ENCODE measurements at places on chromosomes 7 and 10. TPM values are rescaled to one million over a fixed set of nuclear protein-coding genes. Genes with fewer than 3 reads are reported as not detected.

The BLNK gene
- not detected for total RNA-seq

GRCh38 chr7:105996860-105997737, 34.0 kb downstream of the CDHR3 start:
- no peak for DNase-seq

- DNase-seq, result no peak
Measured at GRCh38 chr7:101985057-101985902, 167.9 kb downstream of the CUX1 start.

GRCh38 chr7:124550036-124550435, 215.6 kb downstream of the GPR37 start:
- no peak for DNase-seq

GRCh38 chr10:48205918-48206317, 68.6 kb downstream of the FRMPD2 start:
- DNase-seq, result no peak

DNA sequence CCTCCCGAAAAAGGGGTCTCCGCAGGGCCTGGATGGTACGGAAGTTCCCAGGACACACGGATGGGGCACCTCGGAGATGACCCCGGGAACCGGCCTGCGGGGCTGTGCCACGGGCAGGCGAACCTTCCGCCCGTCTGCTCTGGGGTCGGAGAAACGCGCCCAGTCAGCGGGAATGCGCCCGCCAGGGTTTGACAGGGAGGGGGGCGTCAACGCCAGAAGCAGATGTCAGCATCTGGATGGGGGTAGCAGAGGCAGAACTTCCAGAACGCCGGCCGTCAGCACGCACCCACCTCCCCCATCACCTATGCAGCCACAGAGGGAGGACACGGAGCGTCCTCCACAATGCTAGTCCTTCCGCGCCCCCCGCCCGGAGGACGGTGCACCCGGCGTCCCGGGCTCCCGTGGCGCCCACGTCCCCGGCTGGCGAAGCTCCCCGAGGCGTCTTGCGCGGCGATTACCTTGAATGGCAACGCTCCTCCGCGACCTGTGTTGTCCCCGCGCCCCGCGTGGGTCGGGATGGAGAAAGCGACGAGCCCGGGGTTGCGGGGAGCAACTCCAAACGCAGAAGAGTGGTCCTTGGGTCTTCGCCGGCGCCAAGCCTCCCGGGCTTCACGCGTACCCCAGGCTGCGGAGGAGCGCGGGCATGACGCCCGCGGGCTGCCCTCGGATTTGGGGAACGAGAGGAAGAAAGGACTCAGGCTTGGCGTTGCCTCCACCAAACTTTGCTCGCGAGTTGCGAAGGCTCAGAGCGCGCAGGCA, 561 bp downstream of the FGFR2 start:
- no peak for DNase-seq

DNA sequence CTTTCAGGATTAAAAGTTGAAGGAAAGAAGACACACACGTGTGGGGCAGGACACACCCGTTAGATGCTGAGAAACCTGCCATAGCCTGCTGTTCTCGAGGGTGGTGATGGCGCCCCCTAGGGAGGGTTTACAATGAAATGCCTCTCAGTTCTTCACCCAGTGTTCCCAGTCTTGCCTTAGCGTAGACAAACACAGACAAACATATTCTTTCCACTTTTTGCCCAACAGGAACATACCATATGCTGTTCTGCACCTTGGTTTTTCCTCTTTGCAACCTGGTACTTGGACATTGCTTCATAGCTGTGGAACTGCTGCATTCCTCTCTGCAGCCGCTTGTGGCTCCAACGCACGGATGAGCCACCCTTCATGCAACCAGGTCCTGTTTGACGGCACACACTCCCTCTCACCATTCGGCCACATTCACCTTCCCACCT, 23.3 kb upstream of the HSPA12A start:
- peak; percentile 69 for DNase-seq

DNA sequence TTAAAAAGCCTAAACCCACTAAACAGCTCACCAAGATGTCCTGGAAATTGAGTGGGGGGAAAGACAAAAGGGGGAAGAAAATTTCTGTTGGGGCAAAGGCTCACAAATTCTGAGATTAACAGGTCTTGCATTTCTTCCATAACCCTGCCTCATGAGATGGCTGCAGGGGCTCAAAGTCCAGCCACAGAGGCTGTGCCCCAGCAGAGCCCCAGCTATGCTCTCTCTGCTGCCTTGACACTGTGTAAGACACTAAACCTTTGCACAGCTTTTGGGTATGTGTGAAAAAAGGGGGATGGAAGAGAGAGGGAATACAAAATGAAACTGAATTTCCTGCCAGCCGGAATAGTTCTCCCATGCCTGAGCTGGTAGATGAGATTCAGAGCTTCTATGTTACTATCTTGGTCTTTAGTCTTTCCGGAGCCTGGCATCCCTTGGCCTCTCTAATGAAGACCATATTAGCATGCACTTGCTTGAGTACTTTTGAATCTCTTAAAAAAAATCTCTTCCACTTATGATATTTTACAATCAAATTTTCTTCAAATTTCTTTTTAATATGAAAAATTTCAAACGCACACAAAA, 240.0 kb upstream of the IMMP2L start:
- no peak for DNase-seq

DNA sequence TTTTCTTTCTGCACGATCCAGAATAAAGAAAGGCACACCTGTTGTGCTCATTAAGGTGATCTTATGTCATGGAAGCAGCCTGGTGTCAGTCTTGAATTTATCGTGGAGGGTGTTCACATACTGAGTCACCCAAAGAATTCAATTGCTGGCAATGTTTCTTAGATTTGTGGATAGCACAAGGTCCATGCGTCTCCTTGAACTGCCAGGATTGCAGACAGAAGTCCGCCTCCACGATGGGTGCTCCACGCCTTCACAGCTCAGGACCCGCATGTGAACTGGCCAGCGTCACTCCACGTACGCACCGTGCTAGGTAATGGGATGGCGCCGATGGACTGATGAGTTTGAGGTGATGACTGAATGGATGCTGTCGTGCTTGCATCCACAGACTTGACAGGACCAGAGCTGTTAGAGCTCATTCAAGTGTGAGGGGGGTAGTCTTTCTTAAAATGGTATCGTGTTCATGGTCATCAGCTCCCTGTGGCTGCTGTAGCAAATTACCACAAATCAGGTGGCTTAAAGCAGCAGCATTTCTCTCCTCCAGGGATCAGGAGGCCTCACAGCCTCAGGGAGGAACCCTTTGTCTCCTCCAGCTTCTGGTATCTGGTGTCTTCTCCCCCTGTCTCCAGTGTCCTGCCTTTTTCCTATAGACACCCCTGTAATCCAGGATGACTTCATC, 65.4 kb upstream of the DNAJB6 start:
- no peak for DNase-seq

The TMEM213 gene
- not detected for total RNA-seq

- no peak for DNase-seq
Measured at GRCh38 chr7:13257661-13258060, 570.2 kb downstream of the ARL4A start.

DNA sequence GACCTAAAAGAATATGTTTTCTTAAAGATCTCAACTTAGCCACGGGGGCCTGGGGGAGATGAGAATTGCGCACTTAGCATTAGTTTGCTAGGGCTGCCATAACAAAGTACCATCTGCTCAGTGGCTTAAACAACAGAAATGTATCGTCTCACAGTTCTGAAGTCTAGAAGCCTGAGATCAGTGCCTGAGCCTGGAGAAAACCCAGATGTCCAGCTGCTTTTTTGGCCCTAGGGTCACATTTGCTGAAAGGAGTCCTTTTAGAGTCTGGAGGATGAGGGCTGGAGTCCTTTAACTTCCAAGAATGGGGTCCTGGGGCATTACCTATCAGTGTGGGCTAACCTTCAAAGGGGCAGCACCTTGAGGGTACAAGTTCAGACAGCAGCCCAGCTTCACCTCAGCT, 48.2 kb downstream of the SMURF1 start:
- no peak for DNase-seq

GRCh38 chr10:7192061-7192460, 218.8 kb downstream of the SFMBT2 start:
- no peak for DNase-seq

GRCh38 chr10:44706745-44707144, 204.4 kb upstream of the TMEM72 start:
- no peak for DNase-seq

GRCh38 chr7:156659961-156660360, 19.4 kb downstream of the RNF32 start:
- DNase-seq, result no peak

The NEUROD6 gene
- total RNA-seq, result not detected

The DNAH11 gene
- 4.3 TPM for total RNA-seq

The DUSP5 gene
- total RNA-seq, result 60.9 TPM

- peak; percentile 61 for DNase-seq
Measured at GRCh38 chr7:37833107-37833817, 15.1 kb upstream of the NME8 start.

The TFR2 gene
- total RNA-seq, result 10.1 TPM

DNA sequence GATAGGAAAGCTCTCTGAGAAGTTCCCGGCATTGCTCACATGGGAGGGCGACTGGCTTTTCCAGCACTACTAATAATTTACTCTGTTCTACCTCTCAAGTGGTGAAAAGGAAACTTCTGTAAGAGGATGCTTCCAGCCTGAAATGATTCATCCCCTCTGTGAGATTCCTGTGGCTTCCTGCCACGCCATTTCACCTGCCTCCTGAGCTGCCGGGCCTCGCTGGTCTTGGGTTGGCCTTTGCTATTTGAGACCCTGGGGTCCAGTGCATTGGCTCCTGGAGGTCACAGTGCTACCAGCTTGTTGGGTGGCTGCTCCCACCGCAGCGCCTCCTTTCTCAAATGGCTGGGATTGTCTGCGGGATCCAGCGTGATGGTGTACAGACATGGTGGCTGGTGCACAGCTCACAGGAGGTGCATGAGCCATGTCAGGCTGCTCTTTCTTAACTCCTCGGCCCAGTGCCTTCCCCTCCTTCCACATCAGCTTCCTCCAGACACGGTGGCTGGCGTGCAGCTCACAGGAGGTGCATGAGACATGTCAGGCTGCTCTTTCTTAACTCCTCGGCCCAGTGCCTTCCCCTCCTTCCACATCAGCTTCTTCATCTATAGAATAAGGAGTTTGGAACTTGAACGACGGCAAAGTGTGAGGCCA, 42.9 kb upstream of the PCBD1 start:
- DNase-seq, result no peak

- no peak for DNase-seq
Measured at GRCh38 chr7:43517464-43517863, 65.4 kb upstream of the STK17A start.

The UPK3B gene
- total RNA-seq, result 0.46 TPM

GRCh38 chr7:104900525-104901239, 113.3 kb upstream of the KMT2E start:
- DNase-seq, result no peak

DNA sequence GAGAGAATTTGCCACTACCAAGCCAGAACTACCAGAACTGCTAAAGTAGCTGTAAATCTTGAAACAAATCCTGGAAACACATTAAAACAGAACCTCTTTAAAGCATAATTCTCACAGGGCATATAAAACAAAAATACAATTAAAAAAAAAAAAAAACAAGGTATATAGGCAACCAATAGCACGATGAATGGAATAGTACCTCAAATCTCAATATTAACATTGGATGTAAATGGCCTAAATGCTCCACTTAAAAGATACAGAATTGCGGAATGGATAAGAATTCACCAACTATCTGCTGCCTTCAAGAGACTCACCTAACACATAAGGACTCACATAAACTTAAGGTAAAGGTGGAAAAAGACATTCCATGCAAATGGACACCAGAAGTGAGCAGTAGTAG, 17.2 kb downstream of the LMBR1 start:
- DNase-seq, result no peak

GRCh38 chr7:45885264-45885882, 2.9 kb upstream of the IGFBP1 start:
- DNase-seq, result no peak

DNA sequence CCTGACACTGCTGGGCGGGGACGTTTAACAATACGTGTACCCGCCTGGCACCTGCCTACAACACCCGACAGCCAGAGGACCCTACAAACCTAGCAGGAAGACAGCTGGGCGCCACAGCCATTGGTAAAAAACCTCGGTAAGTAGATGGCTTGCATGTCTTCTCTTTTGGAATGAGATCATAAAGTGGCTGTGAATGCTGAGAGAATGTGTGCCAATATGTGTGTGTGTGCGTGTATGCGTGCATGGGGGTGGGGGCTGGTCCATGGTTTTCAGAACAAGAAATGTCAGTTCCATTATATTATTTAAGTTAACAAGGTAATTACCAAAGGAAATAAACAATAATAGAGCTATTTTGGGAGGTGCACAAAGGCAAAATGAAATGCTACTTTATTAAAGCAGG, 39.2 kb downstream of the PAPOLB start:
- no peak for DNase-seq

DNA sequence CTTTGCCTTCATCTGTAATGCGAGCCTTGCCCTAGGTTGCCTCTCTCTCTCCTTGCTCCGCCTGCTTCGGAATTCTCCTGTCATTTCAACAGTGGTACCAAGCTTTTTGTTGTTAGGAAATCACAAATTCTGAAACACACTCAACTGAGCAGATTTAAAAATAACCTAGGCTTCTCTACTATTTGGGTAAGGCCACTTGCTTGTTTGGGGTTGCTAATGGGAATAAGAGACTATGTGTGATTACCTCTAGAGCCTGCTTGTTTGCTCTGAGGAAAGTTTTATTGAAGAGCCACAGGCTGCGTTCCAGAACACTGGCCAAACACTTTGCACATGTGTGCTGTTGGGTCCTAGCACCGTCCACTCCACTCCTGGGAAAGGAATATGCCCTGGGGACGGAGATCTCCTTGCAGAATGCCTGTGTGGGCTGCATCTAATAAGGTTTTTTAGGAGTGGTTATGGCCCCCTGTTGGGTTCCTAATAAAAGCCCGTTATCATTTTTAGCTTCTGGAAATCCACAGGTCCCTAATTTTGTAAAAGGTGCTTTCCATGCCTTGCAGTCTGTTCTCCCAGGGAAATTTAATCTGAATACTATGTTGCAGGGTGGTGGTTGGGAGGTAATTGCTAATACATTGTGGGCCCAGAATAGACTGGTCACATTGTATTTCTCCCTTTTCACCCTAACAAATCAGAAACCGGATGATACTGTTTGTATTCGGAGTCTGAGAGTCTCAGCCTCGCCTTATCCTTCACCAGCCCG, 68.7 kb upstream of the KLF6 start:
- no peak for DNase-seq

The AP1S1 gene
- total RNA-seq, result 43.0 TPM

The KIAA1217 gene
- 0.53 TPM for total RNA-seq

- no peak for DNase-seq
Measured at GRCh38 chr7:100221767-100222444, 2.2 kb downstream of the PVRIG start.

- peak; percentile 82 for DNase-seq
Measured at GRCh38 chr10:30434273-30435072, 489 bp downstream of the MAP3K8 start.

- DNase-seq, result no peak
Measured at GRCh38 chr10:111057006-111057405, 19.8 kb upstream of the ADRA2A start.

DNA sequence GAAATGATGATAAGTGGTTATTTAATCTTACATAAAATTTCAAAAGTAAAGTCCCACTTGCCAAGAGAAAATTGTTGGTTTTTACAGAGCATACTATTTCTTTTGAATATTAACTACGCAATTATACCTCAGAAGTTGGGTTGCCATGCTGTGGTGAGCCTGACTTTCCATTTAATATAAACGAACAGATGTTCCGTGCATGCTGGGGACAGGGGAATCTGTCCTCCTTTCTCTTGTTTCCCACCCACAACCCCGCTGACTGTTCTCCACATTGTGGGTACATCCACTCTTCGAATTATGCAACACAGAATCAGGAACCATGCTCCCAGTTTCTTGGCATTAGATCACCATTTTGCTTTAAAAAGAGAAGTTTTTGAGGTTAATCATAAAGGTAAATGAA, 29.2 kb upstream of the RTKN2 start:
- no peak for DNase-seq

- no peak for DNase-seq
Measured at GRCh38 chr10:124756156-124756903, 12.2 kb upstream of the FAM53B start.

Data from activated CD4-positive, alpha-beta T cell treated with anti-CD3 and anti-CD28 coated beads for 36 hours (primary cell).